ENCODE measurements at places on chromosomes 7 and 10.

- no peak for DNase-seq
These were observed 266.0 kb downstream of the C7orf25 start for GRCh38 chr7:42645906-42646305.

GRCh38 chr7:29463504-29464158 is 100.0 kb upstream of the PRR15 start:
- DNase-seq: no peak

GRCh38 chr10:113666682-113667252 is 2.9 kb upstream of the NRAP start:
- no peak for DNase-seq

GRCh38 chr7:151440799-151441445 is 981 bp upstream of the CRYGN start:
- no peak for DNase-seq

GRCh38 chr10:20185116-20185515 is 368.9 kb downstream of the PLXDC2 start:
- DNase-seq: no peak

- DNase-seq: no peak
These were observed 121.2 kb downstream of the EMX2 start for GRCh38 chr10:117663750-117664149.

DNA sequence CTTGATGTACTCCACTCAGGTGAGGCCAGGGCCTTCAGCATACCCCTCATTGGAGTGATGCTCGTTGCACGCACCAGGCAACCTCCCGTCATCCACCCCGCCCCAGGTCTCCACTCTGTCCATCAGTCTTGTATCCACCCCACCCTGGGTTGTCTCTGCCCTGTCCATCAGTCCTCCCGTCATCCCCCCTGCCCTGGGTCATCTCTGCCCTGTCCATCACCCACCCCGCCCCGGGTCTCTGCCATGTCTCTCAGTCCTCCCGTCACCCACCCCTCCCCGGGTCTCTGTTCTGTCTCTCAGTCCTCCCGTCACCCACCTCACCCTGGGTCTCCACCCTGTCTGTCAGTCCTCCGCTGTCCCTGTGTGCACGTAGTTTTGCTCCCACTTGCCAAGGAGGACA is 59.9 kb downstream of the WDR37 start:
- DNase-seq: no peak

GRCh38 chr10:11170993-11171851 is 153.6 kb downstream of the CELF2 start:
- no peak for DNase-seq

DNA sequence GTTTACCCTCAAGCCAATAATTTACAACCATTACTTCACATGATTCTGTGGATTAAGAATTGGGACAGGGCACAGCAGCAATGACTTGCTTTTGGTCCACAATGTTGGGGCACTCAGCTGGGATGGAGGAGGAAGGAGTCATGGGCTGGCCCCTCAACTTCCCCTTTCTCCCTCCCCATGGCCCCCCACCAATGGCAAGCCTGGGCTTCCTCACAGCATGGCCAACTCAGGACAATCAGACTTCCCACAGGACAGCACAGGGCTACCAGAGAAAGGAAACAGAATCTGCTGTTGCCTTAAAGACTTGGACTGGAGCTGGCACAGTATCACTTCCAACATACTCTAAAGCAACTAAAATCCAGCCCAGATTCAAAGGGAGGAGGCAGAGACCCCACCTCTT is 160.7 kb downstream of the PTPN20 start:
- DNase-seq: no peak

GRCh38 chr10:14327527-14327926 is 3.2 kb downstream of the FRMD4A start:
- DNase-seq: no peak
